ENCODE measurements at places on chromosomes 11 and 22.

DNA sequence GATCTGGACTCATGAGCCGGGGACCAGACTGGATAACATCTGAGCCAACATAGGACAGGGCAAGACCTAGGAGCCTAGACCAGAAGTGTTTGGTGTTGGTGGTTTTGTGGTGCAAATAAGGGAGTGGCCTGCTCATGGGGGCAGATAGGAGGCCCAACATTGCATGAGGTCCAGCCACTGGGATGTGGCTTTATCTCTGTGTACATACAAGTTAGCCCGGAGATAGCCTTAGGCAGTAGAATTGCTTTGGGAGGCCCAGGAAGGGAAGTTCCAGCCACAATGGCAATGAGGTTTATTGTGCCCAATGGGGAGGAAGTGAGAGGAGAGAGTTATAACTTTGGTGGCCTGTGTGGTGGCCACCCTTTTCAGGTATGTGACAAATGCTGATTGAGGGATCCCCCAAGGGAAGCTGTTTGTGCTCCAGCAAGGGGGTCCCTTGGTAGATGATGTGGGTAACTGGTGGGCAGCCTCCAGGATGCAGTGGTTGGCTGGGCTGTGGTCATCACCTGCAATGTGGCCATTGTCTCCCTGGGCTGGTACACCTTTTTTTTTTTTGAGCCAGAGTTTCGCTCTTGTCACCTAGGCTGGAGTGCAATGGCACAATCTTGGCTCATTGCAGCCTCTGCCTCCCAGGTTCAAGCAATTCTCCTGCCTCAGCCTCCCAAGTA is 6.4 kb downstream of the LMO2 start:
- no peak for DNase-seq

- no peak for DNase-seq
Measured at GRCh38 chr11:125224391-125225021, 60.0 kb downstream of the PKNOX2 start.

- DNase-seq = no peak
Measured at GRCh38 chr11:62830904-62831519, 839 bp downstream of the STX5 start.

DNA sequence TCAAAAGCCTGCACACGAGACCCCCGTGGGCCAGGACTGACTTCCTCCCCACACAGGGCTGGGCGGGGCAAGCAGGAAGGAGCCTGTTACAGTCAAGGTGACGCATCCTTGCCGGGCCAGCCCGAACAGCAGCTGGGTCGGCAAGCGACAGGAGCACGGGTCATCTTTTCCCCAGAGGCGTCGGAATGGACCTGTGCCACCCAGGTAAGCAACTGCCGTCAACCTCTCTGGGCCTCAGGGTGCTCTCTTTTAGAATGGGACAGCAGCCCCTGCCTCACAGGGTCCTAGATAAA is at the start of gene CYTH4:
Gene CYTH4 (plus strand): TSS at position 124 of the 293 bp plus-strand sequence. CDS start 62 bp downstream, at position 186.
- DNase-seq = no peak

GRCh38 chr11:19511413-19512183 is 201.0 kb upstream of the NAV2 start:
- no peak for DNase-seq

DNA sequence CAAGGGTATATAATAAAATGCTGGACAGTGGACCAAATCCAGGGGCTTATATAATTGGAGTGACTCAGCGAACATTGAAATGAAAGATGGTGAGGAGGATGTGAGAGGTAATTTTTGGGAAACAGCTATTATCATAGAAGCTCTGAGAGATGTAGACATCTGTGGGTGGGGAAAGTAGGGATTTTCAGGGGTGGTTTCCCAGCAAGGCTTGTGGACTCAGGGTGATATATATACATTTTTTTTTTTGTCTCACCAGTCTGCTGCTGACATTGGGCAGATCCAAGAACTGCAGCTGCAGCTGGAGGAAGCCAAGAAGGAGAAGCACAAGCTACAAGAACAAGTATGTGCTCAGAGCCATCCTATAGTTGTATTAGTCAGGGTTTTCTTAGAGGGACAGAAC is 208.1 kb downstream of the MYO18B start:
- DNase-seq = no peak

DNA sequence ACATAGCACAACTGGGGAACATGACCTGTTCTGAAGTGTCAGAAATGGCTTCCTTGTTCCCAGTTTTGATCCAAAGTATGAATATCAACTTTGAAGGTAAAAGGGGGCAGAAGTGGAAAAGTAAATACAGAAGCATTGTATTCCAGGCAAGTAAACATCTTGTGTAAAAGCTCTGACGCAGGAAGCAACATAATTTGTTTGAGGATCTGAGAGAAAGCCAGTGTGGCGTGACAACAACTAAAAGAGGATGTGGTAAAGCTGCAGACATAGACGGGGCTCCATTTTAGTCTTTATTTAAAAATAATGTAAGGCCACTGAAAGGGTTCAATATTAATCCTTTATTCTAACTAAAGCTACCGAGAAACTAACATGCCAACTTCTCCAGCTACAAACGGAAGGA is 310.2 kb downstream of the DLG2 start:
- no peak for DNase-seq

DNA sequence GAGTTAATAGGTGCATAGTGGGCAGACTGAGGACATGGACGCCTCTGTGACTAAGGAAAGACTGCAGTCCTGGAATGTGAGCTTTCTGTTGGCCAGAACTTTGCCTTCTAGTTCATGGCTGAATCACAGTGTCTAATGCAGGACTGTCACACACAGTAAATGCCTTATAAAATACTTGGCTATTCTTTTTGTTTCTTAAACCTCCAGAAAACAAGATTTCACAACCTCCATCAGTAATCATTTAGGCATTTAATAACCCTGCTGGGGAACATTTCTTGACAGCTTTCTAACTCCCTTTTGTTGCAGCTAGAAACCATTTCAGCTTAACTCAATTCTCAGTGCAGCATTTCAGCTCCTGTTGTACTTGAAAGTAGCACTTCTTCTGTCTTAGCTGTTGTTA is 335.8 kb upstream of the DDI1 start:
- DNase-seq = no peak

GRCh38 chr11:65903068-65903481 is 2.9 kb upstream of the FOSL1 start:
- no peak for DNase-seq

DNA sequence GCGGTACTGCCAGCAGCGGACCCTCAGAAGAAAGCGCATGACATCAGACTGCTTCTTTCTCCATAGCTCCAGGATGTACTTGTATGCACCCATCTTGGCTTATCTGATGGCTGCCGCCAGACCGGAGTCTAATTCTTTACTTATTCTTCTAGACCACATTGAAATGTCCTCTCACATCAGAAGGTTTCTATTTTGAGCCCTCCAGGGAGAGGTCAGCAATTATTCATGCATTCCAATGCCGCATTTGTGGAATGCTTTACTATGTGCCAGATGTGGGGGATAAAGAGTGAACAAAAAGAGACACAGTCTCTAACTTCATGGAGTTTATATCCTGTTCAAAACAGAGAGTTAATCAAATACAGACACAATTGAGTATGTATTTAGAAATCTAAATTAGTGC is 230.1 kb downstream of the MIAT start:
- no peak for DNase-seq

DNA sequence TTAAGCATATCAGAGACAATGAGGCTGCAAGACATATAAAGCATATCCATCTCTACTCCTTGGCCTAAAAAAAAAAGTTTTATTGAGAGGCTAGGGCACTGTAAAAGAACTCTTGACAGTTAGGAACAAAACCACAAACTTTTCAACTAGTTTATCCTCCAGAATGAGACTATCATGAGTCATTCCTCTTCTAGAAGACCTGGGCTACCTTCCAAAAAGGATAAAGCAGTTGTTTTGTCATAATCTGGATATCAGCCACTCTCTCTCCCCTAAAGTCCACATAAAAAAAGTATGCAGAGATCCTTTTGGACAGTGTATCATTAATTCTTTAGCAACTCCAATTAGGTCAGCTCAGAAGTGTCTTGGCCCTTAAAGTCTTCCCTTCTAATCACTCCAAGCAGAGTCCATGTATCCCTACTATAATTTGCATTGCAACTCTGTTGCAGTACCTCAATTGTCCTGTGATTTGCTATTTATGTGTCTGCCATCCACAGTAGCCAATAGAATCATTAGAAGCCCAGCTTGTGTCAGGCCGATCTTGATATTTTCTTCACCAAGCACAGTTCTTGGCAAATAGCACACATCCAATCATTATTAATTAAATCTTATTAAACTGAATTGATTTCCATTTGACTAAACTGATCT is 10.4 kb downstream of the OR51T1 start:
- DNase-seq = no peak

- peak; percentile 47 for DNase-seq
Measured at GRCh38 chr22:37498289-37498909, 12.2 kb upstream of the MFNG start.

- no peak for DNase-seq
Measured at GRCh38 chr22:32448980-32449379, 15.3 kb downstream of the BPIFC start.

- DNase-seq = no peak
Measured at GRCh38 chr22:29112121-29112520, 39.3 kb downstream of the KREMEN1 start.

GRCh38 chr22:20156611-20157429 is 6.0 kb upstream of the CCDC188 start:
- DNase-seq = peak; percentile 18

DNA sequence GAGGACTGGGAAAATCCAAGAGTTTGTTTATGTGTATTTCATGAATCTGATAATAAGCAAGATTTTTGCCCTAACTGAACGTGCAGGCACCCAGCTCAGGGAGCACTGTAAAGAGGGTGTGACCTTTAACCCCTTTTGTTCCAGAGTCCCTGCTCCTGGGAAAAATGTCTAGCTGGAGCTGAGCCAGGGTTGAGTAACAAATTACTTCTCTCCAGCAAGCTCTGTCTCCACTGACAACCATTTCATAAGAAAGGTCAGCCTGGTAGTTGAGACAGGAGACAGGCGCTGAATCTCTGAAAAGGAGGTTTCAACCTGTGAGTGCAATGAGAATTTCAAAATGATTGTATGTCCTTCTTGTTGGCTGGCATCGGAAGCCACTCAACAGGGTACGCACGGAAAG is 156.4 kb upstream of the NARS2 start:
- no peak for DNase-seq

GRCh38 chr22:50209893-50210292 is 9.1 kb downstream of the SELENOO start:
- DNase-seq = no peak

GRCh38 chr22:37249986-37250385 is 5.9 kb upstream of the RAC2 start:
- DNase-seq = no peak

- DNase-seq = no peak
Measured at GRCh38 chr11:115183136-115183535, 321.1 kb downstream of the CADM1 start.

DNA sequence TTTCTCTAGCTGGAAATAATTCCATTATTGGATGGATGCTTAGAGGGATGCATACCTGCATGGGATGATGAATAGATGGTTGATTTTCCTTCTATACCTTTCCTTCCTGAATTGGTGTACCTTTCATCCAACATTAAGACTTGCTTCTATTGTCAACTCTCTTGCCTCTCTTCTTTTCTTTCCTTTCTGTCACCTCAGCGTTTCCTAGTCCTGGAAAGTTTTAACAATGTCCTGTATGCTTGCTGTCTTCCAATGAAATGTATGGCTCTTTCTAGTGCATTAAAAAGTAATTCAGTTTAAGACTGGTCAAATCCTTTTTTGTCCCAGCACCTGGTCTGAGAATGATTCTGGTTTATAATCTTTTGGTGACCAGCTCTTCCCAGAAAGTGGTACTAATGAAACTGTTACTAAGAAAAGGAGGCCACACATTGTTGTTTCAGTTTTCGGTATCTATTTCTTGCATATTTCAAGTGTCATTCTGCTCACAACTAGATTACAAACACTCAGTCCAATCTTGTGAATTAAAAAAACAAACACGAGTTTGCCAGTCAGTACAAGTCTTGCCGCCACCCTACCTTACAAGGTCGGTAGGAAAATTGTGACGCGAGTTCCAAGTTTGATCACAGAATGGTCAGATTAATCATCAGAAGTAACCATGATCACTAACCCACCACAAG is 8.0 kb downstream of the POU2AF1 start:
- no peak for DNase-seq

DNA sequence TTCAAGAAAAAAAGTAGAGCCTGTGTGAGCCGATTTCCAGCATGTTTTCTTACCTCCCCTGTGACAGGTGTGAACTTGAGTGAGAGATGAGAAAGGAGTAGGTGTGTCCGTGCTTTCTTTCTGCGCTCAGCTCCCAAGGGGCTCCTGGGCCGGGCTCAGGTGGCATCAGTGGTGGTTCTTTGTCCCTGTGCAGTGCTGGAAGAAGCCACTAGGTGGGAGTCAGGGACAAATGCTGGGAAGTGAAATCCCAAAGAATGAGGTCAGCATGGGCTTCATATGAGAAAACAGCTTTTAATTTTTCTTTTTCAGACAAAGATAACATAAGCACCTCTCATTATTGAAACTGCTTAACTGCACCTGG is 57.8 kb downstream of the PPFIBP2 start:
- peak; percentile 87 for DNase-seq

GRCh38 chr11:15714641-15715399 is 600.1 kb downstream of the INSC start:
- DNase-seq = peak; percentile 97

DNA sequence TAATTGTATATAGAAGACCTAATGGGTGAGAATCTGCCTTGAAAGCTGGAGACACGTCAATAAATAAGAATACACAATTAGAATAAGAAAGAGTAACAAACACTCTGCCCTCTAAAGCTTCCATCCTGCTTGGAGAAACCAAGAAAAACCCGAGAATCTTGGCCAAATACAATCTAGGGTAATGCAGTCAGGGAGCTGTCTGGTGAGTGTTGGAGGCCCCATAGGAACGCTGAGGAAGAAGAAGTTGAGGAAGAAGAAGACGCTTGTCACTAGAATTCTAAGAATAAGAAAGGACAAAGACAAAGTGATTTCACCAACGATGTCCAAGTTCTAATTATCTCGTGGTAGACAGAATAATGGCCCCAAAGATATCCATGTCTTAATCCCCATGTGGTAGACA is 4485.9 kb upstream of the OR11H1 start:
- DNase-seq = no peak

DNA sequence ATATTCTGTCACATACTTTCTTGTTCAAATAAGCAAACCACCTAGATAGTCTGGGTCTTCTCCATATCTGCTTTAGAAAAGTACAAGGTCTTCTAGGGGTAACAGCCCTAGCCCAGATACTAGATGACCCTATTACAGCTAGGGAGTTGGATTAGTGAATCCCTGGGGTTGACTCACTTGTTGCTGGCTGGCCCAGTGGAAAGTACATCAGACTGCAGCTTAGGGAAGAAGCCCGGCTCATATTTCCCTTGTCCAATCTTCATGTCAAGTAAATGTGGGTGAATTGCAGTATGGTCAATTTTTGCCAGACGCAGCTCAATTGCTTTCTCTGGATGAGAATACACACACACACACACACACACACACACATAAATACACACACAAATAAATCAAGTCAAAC is 79.1 kb upstream of the SCUBE2 start:
- no peak for DNase-seq

DNA sequence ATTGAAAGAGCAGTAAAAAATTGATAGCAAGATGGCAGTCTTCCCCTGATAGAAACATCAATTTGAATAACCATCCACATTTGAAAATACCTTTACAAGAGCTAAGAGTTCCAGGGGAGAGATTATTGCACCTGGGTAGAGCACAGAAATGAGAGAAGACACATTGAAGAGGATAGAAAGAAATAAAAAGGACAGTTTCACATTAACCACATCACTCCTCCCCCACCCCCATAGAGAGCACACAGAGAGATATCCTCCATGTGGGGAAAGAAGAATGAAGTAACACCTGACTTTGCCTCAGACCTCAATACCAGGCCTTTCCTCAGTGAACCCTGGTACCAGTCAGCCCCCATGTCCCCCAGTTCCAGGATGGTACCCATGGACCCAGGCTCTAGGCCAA is 486.7 kb downstream of the FAM181B start:
- no peak for DNase-seq

- DNase-seq = no peak
Measured at GRCh38 chr22:22855617-22856308, 31.9 kb upstream of the IGLL5 start.
